Stimulated activated CD4-positive, alpha-beta T cell treated with anti-CD3 and anti-CD28 coated beads, TNF-alpha, amount 100 ng/mL, for 1 hour (primary cell): ENCODE measurements at places on chromosomes 7 and 10.

DNA sequence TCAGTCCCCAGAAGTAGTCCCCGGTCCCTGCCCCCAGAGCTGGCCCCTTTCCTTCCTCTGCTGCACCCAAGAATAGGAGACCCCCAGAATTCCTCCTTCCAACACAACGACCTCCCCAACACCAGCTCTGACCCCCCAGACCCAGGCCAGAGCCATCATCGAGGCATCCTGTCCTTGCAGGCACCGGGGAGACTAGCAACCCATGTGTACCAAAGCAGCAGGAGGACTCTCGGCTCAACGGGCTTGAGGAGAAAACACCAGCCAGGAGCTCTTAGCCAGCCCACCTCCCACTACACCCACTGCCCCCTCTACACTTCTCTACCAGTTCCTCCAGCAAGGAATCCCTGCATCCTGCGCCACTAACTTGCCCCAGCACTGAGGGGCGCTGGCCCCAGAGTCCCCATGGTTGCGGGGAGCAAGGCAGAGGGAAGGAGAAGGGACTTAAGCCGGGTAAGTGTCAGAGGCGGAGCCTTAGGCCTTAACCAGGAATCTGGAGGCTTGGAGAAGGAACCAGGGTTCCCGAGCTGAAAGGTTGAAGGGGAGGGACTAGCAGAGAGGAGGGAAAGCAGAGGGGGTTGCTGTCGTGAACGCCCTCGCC is 3.9 kb downstream of the GRID1 start:
- DNase-seq = no peak

DNA sequence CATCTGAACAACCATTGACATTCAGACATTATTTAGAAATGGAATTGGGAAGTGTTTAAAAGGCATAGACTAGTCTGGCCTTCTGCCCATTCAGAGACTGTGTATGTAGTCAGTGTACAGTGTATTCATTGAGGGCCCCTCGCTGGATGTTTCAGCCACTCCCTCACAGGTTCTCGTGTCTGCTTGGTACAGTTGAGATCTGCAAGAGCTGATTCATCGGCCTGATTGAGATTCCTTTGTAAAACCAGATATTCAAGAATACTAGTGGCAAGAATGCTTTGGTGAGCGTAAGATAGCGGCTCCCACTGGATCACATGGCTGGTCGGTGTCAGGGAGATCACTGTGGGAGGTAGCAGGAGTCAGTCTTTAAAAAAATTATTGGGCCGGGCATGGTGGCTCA is 119.5 kb downstream of the TCF7L2 start:
- no peak for DNase-seq

DNA sequence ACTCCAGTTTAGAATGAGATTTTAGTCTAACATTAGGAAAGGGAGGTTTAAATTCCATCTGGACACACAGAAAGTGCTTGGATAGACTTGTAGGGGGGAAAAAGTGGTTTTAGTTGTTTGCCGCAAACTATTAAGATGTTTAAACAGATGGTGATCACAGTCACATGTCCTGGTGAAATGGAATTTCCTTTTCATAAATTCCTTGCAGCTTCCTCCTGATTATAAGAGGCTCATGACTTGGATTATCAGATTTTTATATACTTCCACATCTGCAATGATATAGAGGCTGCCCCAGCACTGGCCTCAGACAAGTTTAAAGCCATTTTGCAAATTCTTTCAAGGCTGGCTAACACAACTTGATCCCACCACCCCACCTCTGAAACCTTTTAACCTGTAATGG is 106.4 kb upstream of the ARMC3 start:
- DNase-seq = no peak

GRCh38 chr7:142436601-142437000 is 178.7 kb upstream of the PRSS58 start:
- no peak for DNase-seq

DNA sequence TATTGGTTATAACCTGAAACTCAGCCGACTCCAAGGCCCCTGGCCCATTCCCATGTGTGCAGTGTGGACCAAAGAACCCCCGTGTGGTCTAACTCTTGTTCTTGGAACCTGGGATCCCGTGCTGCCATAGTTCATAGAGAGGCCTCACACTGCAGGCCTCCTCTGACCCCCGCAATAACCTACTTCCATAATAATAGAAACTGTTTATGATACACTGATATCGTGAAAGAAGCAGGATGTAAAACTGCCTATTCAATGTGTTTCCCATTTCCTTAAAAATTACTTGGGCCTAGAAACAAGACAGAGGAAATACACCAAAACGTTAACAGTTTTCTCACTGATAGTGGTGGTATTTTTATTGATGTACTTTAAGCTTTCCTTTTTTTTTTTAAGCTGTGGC is 109.2 kb upstream of the KDM7A start:
- no peak for DNase-seq

- no peak for DNase-seq
Observed at GRCh38 chr7:918441-919113, 35.9 kb downstream of the ADAP1 start.

DNA sequence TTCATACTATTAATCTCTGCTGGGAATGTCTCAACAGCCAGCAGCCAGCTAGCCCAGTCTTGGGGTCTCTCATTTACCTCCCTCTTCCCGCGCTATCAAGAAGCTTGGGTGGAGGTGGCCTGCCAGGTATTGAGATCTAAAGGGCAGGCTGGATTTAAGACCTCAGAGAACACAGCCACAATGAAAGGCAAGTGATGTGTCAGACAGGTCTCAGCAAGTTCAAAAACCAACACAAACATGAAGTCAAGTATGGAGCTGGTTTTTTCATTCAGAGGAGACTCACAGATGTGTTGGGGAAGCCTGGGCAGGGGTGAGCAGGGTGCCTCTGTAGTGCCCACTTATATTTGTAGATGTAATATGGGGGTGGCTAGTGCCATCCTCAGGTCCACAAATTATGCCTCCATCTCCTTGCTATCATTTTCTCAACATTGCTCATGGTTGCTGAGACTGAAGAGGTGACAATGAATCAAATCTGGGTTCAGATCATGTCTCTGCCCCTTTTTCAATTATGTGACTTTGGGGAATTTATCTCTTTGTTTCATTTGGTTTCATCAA is 27.7 kb upstream of the CROT start:
- no peak for DNase-seq

DNA sequence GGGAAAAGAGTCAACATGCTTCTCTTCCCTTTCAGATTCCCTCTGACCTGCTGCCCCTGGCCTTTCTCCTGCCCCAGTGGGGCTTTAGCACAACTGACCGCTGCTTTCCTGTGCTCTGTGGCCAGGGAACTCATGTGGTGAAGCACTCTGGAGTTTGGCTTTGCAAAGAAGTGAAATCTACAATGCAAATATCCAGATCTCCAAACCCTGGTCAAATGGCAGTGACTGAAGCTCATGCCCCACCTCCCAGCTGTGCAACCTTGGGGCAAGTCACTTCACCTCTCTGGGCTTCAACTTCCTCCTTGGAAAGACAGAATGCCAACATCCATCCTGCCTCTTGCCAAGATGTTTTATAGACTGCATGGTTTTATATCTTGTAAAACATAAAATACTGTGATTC is 157.8 kb downstream of the NEURL1 start:
- no peak for DNase-seq

GRCh38 chr10:109956454-109957091 is 33.3 kb upstream of the XPNPEP1 start:
- no peak for DNase-seq

DNA sequence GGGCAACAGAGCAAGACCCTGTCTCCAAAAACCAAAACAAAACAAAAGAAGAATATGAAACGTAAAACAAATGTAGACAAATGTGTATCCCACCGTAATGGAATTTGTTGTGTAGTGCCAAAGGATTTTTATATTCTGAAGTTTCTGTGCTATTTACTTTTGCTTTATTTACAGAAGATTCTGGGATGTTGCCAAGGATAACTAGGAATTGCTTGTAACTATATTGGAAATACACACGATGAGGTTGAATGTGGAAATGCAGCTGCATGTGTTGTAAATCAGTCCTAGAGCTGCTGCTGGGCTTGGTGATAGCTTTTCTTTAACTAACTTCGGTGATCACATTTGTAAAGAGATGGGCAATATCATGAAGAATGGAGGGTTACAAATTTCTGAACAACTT is 39.5 kb downstream of the GALNT17 start:
- no peak for DNase-seq

GRCh38 chr10:99966306-99966705 is 43.4 kb downstream of the DNMBP start:
- no peak for DNase-seq

DNA sequence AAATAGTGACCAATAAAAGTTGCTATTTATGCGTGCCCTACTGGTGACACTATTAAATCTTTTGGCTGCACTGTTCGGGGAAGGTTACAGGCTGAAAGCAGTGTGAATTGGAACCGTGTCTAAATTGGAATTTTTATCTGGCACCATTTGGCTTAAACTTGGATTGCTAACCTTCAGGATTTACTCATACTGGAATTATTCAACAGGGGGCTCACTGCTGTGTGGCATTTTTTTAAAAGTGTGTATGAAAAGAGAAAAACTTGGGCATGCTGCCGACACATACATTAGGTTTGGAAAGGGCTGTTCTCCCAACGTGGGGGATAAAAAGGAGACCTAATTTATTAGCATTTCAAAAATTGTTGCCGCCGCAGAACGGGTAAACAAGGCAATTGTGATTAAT is 537.9 kb upstream of the MGMT start:
- no peak for DNase-seq
